ENCODE measurements at places on chromosomes 5 and 9.

- no peak for DNase-seq
Measured at GRCh38 chr5:24364711-24365110, 280.1 kb downstream of the CDH10 start.

GRCh38 chr5:14246350-14247053 is 103.4 kb downstream of the TRIO start:
- DNase-seq, result no peak

DNA sequence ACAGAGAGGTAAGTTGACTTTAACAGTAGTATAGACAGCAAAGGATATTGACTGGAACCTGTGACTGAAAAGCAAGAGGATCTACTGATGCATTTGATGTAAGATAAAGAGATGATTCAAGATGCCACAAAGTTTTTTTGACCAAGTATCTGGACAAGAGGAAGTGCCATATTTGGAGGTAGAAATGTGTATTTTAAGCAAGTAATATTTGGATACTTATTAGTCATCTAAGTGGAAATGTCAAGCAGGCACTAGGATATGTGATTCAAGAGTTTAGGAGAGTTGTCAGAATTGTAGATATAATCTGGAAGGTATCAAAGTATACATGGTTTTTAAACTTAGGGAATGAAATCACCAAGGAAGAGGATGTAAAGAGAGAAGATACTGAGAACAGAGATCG is 686.1 kb upstream of the CHD1 start:
- DNase-seq, result no peak

- DNase-seq, result no peak
Measured at GRCh38 chr5:126445502-126446174, 22.4 kb downstream of the GRAMD2B start.

- no peak for DNase-seq
Measured at GRCh38 chr5:98248949-98249348, 524.5 kb upstream of the RGMB start.

DNA sequence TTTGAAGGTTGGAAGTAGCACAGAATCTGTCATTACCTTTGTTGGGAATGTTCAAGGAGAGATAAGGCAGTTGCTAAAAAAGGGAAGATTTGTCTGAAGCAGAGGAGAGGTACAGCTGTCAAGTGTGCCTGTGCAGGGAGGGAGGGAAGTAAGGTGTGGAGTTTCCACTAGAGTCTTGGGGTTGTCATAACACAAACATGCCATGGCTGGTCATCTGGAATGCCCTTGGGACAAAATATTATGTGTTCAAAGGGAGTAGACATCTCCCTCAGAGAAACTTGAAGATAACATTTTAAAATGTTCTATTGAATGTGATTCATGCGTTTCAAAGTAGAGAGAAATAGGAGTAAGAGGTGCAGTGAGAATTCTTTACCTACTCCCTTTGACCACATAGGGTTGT is 95.0 kb downstream of the MUSK start:
- no peak for DNase-seq

DNA sequence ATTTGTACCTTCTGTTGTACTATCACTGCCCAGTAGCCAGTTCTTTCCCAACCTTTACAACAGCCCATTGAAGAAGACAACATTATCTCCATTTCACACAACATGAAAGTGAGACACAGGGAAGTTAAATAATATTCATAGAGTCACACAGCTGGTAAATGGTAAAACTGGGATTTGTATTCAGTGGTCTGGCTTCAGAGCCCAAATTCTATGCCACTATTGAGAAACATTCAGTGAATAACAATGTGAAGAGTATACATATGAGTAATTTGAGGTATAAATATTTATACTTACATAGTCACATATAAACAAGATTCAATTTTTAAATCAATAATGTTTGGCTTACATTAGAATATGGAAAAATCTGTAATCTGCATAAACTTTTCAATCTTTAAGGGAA is 13.8 kb downstream of the SMIM15 start:
- no peak for DNase-seq

DNA sequence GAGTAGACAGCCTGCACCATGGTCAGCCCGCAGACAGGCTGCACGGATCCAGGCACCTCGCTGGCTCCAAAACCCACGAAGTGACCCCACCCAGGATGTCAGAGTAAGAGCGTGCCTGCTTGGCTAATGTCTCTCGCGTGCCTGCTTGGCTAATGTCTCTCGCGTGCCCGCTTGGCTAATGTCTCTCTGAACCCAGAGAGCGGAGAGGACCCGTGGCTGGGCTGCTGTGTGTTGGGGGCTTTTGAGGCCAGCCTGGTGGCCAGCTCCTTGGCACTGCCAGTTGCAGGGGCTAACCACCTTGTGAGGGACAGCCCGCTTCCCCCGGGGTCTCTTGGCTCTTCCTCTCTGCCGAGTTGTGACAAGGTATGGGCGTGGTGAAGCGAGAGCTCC is 8.9 kb upstream of the RXRA start:
- DNase-seq, result no peak

DNA sequence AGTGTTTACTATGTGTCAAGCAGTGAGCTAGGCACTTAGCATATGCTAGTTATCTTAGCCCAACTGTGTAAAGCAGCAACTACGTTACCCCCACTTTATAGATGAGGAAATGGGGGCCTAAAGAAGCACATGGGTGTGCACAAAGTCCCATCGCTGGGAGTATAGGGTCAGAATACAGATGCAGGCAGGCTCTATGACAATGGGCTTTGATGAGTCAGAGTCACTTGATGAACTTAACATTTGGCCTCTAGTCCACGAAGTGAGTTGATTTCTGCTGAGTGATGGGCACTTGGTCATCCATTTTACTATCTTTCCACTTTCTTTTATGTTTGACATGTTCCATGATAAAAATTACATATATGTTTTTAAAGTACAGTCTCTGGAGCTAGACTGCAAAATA is 204.3 kb downstream of the TRIM32 start:
- no peak for DNase-seq

GRCh38 chr5:178769617-178770260 is 39.3 kb upstream of the ZNF354A start:
- no peak for DNase-seq

- DNase-seq, result no peak
Measured at GRCh38 chr9:124309667-124310084, 51.9 kb downstream of the NEK6 start.

- DNase-seq, result no peak
Measured at GRCh38 chr5:89255845-89256463, 373.0 kb upstream of the MEF2C start.

GRCh38 chr5:96354237-96354636 is 78.8 kb downstream of the PCSK1 start:
- DNase-seq, result no peak

DNA sequence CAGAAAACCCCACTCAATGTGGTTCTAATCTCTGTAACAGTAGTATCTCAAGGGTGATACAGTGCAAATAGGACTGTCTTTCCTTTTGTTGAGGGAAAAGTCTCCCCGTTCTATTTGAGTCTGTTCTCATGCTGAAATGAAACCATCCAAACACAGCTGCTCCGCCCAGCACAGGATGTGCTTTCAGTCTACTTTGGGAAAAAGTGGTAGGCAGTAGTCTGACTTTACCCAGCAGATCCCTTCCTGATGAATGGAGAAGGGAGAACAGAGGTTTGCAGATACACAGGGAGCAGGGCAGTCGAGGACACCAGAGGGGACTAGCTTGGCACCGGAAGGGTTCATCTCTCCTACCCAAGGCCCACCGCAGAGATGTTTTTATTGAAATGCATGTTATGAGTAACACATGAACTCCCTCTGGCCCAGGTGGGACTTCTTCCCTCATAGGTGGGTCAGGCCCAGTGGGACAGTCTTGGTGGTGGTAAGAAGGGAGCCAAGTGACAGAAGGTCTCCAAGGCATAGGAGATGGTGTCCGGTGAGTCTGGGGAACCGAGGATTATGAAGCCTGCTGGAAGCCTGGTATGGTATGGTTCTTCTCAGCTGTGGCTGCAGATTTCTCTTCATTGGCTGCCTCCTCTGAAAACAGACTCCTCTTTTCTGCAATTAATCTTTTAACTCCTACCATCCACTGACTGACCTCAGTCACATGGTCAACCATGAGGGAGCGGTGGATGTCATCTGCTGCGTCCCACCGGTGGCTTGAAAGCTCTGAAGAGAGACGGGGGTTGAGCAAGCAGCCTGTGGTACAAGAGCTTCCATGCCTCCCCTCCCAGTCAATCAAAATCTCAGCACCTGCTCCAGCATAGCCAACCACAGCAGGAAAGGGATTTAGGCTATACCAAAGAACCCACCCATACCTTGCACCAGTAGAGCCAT is 3.0 kb downstream of the EIF4EBP3 start:
- DNase-seq, result no peak

DNA sequence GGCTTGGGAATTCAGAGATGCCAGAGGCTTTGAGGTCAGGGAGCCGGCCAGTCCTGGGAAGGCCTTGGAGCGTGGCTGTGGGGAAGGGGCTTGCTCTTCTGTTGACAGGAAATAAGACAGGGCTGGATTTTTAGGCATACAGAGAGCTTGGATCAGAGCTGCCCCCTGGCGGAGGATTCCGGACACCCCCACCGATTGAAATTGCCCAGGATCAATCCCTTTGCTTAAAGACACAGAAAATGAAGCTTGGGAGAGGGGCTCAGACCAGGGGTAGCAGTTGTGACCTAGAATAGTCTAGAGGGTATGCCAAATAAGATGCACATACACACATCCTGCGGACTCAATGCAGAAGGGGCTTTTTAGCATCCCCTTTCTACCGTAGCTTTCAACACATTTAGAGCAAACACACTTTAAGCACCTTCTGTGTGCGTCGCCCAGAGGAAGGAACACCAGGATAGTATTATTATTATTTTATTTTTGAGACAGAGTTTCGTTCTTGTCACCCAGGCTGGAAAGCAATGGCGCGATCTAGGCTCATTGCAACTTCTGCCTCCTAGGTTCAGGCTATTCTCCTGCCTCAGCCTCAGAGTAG is 1.7 kb upstream of the NTMT1 start:
- peak; percentile 92 for DNase-seq

GRCh38 chr9:135884328-135885035 is 22.9 kb downstream of the CAMSAP1 start:
- DNase-seq, result no peak

- no peak for DNase-seq
Measured at GRCh38 chr9:88178641-88179040, 40.4 kb upstream of the SPATA31C2 start.

- no peak for DNase-seq
Measured at GRCh38 chr9:121691890-121692289, 40.5 kb downstream of the DAB2IP start.

- DNase-seq, result no peak
Measured at GRCh38 chr5:178981381-178981780, 13.7 kb downstream of the GRM6 start.

GRCh38 chr5:11973469-11973868 is 69.2 kb upstream of the CTNND2 start:
- DNase-seq, result no peak

GRCh38 chr5:137026296-137026695 is 472.8 kb downstream of the SPOCK1 start:
- no peak for DNase-seq

DNA sequence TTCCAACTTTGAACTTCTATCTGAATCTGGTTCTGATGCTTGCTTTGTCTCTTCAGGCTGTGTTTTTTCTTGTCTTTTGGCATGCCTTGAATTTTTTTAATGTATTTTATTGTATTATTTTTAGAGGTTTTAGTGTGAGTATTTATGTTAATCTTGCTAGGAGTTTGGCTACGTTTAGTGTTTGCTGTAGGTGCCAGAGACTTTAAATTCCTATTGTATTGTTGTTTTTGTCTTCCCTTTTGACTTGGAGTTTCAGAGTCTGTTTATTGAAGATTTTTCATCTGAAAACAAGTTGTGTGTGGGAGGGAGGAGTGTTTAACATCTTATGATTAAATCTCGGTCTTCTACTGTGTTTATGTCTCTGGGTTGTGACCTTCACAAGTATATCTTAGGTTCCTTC is 956.8 kb downstream of the TLE1 start:
- DNase-seq, result no peak

DNA sequence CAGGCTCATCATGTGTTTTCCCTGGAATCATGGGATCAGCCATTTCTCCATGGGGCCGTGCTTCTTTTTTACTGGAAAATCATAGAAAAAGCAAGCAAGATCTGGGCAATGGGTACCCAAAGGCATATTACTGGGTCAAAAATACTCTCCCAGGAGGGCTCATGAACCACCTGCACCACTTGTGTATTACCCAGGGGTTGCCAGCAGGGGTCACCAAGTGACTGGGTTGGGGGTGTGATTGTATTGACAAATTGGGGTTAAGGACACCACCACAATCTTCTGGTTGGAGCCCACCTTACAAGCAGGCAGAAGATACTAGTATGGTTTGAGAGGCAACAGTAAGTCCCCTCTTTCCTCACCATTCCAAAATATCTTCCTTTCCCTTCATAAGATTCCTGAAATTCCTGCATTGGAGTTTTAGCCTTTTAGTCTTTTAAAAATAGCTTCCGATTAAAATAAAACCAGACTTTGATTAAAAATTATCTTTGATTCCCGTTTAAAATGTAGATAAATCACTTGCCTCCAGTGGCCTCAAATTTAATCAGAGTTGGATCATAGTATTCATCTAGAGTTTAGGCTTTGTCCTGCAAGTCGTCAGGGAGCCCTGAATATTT is 603.3 kb downstream of the KIF4B start:
- DNase-seq, result peak; percentile 27

GRCh38 chr5:60018091-60018490 is 124.6 kb upstream of the PDE4D start:
- no peak for DNase-seq

DNA sequence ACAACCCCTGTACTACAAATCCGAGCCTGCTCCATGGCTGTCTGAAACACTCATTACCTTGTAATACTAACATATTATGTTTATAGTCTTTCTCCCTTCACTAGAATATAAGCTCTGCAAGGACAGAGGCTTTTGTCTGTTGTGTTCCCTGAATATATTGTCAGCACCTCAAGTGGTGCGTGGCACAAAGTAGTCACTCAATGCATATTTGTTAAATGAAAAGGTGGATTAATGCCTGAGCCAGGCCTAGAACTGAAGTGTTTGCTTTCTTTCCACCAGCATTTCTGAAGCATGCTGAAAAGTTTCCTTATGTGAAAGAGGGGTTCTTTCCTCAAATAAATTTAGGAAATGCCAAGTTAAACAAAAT is 36.3 kb downstream of the ELL2 start:
- no peak for DNase-seq

DNA sequence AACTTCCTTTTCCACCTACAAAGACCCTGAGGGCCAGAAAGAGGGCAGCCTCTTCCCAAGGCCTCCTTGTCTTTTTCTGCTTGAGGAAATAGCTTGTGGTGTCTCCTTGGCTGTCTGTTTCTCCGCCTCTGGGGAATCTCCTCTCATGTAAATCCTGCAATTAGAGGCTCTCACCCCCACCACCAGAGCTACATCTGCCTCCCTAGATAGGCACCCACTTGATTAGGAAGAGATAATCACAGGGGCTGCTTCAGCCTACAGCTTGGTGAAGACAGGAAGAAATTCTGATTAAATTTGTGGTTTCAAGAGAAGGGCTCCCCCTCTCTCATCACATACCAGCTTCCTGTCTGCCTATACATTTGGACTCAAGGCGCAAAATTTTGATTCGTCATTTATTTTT is 75.6 kb downstream of the TLR4 start:
- no peak for DNase-seq

GRCh38 chr9:84054341-84055010 is 73.9 kb downstream of the RMI1 start:
- DNase-seq, result peak; percentile 30

GRCh38 chr5:174692381-174692780 is 32.0 kb upstream of the MSX2 start:
- no peak for DNase-seq

- DNase-seq, result no peak
Measured at GRCh38 chr5:147601652-147602051, 91.8 kb upstream of the DPYSL3 start.

GRCh38 chr5:160181965-160182622 is 47.2 kb upstream of the FABP6 start:
- no peak for DNase-seq

Data from HuH-7.5 (cell line).